T-helper 2 cell treated with Interferon-gamma antibody and Interleukin-4, amounts not matched to agents 100 ng/mL and 5 ng/mL, for 36 hours (primary cell): ENCODE measurements at places on chromosomes 4 and X. TPM values are rescaled to one million over a fixed set of nuclear protein-coding genes. Genes with fewer than 3 reads are reported as not detected.

FRMPD3 gene
- total RNA-seq: 0.02 TPM in 1 of 2 replicates, not detected in the other

SSX1 gene
- not detected in 2 replicates for total RNA-seq

CTAG2 gene
- not detected in 2 replicates for total RNA-seq

ADH4 gene
- not detected in 2 replicates for total RNA-seq

BEND2 gene
- total RNA-seq: not detected in 2 replicates

DUSP9 gene
- not detected in 2 replicates for total RNA-seq

GCNA gene
- total RNA-seq: 3.6 and 4.3 TPM in 2 replicates

RIPPLY1 gene
- total RNA-seq: not detected in 2 replicates

DCAF12L1 gene
- not detected in 2 replicates for total RNA-seq

FATE1 gene
- not detected in 2 replicates for total RNA-seq

UGT2A1 gene
- total RNA-seq: not detected in 2 replicates

KCND1 gene
- 3.4 and 4.0 TPM in 2 replicates for total RNA-seq

GPR119 gene
- total RNA-seq: not detected in 2 replicates

CYTL1 gene
- not detected in 2 replicates for total RNA-seq

MEPE gene
- total RNA-seq: not detected in 2 replicates

SLITRK4 gene
- not detected in 2 replicates for total RNA-seq

ETNPPL gene
- not detected in 2 replicates for total RNA-seq

LONRF3 gene
- 0.14 TPM in 1 of 2 replicates, not detected in the other for total RNA-seq

ASMT gene
- 0.20 TPM in 1 of 2 replicates, not detected in the other for total RNA-seq

STATH gene
- total RNA-seq: not detected in 2 replicates

ENPEP gene
- total RNA-seq: 0.20 and 0.30 TPM in 2 replicates

FGD1 gene
- not detected in 2 replicates for total RNA-seq

FAT4 gene
- total RNA-seq: not detected in 2 replicates

HPGDS gene
- 3.2 and 4.4 TPM in 2 replicates for total RNA-seq

CTSO gene
- 3.0 and 3.5 TPM in 2 replicates for total RNA-seq

TCEAL7 gene
- total RNA-seq: not detected in 2 replicates

SOX3 gene
- not detected in 2 replicates for total RNA-seq

CXorf49 gene
- not detected in 2 replicates for total RNA-seq

GRSF1 gene
- total RNA-seq: 71.0 and 71.7 TPM in 2 replicates

HELT gene
- not detected in 2 replicates for total RNA-seq

ASB12 gene
- total RNA-seq: not detected in 2 replicates

ZNF718 gene
- 12.5 and 13.0 TPM in 2 replicates for total RNA-seq

TAF7L gene
- total RNA-seq: 0.09 and 0.16 TPM in 2 replicates

GYPB gene
- not detected in 2 replicates for total RNA-seq

TMPRSS11B gene
- not detected in 2 replicates for total RNA-seq

SPANXA1 gene
- total RNA-seq: not detected in 2 replicates

GIMD1 gene
- total RNA-seq: not detected in 2 replicates

OTOP1 gene
- total RNA-seq: not detected in 2 replicates

FREM3 gene
- total RNA-seq: not detected in 2 replicates

PLRG1 gene
- total RNA-seq: 80.9 and 84.1 TPM in 2 replicates

ARHGAP10 gene
- total RNA-seq: 21.2 and 21.7 TPM in 2 replicates

F9 gene
- not detected in 2 replicates for total RNA-seq

KLHL34 gene
- total RNA-seq: 0.18 and 0.39 TPM in 2 replicates
